Suppressor macrophage treated with lipopolysaccharide for 4 hours (primary cell): ENCODE measurements at places on chromosomes 3 and 15.

DNA sequence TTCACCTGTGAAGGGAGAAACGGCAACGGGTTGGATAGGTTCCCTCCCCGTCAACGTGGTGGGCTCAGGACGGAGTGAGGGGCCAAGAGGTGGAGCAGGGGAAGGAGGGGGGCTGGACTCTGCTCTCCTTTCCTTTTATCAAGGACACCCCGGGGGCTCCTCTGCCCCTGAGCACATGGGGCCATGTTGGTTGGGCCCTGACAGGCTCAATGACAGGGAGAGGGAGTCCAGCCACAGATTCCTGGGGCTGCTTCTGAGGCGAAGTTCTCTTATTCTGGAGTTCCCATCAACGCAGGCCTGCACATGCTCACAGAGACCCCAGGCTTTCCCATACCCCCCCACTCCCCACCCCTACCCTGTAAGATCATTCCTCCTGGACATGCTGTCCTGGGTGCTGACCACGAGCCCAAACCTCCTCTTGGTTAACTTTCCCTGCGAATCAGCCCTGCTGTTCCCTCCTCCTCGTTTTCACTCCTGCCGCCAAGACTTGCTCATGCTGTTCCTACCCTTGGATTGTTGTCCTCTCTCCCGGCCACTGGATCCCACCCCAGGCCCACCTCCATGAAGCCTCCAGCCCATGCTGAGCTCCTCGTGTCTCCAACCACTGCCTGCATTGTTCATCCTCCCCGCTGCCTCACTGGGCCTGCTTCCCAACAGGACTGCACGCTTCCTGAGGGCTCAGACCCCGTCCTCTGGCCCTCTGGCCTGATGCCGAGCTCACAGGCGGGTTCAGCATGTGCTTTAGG is 61.2 kb downstream of the SENP2 start:
- DNase-seq: no peak

GRCh38 chr15:36468746-36469145 is 110.7 kb upstream of the CDIN1 start:
- no peak for DNase-seq

GRCh38 chr3:71294919-71295318 is 288.6 kb downstream of the FOXP1 start:
- DNase-seq: no peak

GRCh38 chr15:84588053-84588874 is 12.5 kb upstream of the ZSCAN2 start:
- DNase-seq: peak; percentile 90

- DNase-seq: no peak
Measured at GRCh38 chr3:177190756-177191681, 6.3 kb downstream of the TBL1XR1 start.

- no peak for DNase-seq
Measured at GRCh38 chr3:126955004-126955790, 27.7 kb upstream of the PLXNA1 start.

DNA sequence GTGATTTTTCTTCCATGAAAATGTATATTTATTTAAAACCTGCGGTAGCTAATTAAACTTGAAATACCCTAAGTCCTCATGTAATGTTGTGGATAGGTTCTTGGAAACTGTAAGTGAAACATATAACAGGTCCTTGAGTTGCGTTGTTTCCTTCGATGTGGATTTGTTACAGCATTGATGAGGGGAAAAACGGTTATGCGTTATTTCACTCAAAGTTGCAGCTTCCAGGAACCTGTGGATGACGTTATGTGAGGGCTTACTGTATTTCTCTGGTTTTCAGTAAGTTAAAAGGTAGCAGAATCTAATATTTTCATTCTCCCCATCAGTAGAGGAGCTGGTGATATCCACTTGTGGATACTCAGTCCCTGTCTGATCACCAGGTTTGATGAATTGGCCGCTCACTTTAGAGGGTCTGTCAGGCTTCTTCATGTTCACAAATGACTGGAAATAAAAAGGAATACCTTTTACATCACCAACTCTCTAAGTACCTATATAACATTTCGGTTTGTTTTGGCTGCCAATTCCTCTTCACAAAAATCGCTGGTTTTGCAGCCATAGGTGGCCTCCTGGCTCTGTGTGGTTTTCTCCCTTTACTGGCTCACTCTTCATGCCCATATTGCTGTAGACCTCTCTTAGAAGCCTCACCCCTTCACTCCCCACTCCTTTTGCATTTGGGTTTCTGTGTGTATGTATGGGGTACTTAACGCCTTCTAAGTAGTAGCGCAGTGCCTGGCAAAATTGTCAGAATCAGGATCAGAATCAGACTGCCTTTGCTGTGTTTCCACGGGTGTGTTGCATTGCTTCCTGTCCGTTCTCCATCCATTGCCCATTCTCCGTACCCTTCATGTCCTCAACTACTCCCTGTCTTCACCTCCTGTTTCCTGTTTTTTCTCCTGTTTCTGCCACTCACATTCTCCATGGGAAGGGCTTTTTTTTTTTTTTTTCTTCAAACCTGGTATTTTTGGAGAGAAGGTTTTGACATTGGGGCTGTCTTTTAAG is 112.6 kb downstream of the FNDC3B start:
- no peak for DNase-seq

GRCh38 chr3:18499301-18499700 is 74.2 kb upstream of the SATB1 start:
- DNase-seq: peak; percentile 30

DNA sequence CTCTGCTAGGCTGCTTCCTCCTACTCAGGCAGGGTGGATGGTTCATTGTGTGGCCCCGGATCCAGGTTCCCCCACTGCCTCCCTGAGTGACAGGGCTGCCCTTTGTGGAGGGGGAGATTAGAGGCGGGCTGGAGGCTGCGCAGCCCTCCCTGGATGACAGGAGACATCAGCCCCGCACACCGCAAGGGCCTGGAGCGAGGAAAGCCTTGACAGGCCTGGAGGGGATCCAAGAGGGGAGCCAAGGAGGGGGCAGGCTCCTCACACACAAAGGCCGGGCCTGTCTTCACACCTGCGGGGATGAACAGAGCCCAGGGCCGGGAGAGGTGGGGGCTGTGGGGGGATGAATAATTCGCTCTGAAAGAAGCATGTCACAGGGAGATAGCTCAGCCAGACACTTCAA is 72.9 kb downstream of the RPN1 start:
- DNase-seq: no peak

DNA sequence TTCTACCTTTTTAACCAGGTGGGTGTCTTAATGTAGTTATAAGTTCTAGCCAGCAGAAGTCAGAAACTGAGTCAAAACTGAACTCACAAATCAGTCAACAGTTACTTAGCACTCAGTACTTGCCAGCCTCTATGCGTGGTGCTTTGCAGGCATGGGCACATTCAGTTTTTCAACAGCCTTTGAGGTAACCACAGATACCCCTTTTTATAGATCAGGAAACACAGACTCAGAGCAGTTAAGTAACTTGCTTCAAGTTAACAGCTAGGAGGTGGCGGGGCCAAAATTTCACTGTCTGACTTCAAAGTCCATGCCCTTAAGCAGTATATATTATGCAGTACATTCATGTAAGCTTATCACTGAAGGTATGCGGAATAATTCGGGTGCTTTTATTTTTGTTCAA is 139.4 kb downstream of the FHIT start:
- no peak for DNase-seq

DNA sequence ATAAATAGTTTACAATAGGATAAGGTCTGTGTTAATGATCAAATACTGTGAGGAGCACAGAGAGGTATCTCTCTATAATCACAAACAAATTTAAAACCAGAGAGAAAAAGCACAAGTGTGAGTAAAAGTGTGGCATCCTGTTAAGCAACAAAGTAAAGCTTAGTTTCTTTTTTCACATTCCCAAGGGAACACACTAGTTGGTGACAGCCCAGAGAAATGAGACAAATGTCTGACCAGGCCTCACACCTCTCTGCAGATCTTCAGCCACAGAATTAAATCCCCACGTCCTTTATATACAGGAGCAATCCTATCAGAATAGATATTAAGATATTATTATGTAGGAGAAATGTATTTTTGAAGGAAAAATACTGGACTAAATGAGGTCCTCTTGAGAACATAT is 2.7 kb downstream of the FBN1 start:
- no peak for DNase-seq

DNA sequence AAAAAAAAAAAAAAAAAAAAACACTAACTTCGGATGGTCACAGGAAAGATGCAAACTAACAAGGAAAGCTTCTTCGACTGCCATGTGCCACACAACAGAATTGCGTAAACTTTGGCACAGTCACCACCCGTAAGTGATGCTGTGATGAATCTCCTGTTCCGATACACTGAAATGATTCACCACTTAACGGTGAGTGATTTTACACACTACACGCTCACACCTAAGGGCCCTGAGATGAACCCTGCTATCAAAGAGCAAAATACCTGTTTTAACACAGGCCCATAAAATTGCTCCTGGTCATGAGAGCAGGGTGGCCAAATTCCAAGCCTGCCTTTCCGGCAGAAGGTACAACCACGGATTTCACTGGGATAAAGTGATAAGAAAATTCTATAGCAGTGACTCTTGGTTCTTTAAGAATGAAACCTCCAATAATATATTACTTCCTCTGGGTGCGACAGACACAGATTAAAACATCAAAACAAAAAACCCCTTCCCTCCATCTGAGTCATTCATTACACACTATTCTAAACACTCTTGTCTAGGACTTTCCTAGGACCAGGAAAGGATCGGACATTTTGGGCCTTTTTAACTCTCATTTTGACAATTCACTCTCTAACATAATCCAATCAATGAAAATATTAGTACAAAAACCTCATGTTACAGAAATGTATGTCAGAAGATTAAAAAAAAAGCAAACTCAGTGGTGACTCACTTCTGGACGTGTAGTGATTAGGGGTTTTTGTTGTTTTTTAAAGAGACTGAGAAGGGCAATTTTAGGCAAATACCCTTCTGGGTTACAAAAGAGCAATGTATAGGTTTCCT is 28.3 kb downstream of the LRIG1 start:
- DNase-seq: peak; percentile 72

DNA sequence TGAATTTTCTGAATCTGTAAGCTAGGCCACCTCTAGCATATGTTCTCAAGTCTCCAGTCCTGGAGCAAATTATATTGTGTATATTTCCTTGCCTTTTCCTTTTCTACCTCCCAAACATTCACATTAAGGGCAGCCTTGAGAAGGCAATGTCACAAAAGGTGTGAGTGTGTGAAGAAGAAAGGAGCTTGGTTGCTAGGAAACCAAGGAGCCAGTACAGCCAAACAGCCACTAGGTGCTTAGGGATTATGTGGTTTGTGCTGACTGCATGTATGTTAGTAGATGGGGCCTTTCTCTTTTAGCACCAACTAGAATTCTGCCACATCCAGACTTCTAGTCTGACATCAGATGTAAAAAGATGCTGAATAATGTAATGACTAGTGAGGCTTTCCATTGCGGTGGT is 118.8 kb upstream of the DAZL start:
- DNase-seq: no peak

- DNase-seq: no peak
Measured at GRCh38 chr3:71688121-71688520, 37.1 kb downstream of the EIF4E3 start.

DNA sequence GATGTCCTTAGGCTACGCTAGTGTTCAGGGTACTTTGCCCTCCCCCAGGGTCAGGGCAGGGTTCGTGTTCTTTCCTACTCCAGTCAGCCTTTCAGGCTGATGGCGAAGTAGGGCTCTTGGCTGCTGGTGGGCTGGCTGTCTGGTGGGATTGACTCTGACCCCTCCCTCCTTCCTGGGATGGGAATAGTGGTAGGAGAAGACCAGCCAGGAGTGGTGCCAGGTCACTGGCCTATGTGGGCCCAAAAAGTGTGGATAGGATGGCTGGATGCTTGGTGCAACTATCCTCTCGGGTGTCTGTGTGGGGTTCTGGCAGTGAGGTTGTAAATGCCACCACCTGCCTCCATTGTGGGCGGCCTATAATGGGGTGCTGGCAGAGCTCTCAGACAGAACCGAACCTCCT is 20.4 kb upstream of the EXOG start:
- DNase-seq: no peak

DNA sequence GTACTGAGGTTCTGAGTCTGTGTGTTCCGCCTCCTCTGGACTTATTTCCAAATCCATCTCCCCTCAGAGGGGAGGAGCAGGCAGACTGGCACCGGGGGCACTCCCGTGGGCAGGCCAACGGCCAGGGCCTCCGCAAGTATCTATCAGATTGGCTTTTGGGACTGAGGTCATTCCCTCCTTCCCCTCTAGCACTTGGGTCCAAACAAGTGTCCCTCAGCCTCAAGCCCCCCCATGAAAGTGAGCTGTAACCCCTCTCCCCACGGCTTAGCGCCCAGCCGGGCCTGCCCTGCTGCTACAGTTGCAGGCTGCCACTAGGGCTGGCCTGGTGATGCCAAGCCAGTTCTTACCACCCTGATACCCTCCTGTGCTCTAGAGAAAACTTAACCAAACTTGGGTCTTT is 17.4 kb downstream of the ITGA11 start:
- DNase-seq: no peak

- DNase-seq: peak; percentile 84
Measured at GRCh38 chr15:40338041-40338657, 2.6 kb downstream of the CCDC9B start.

DNA sequence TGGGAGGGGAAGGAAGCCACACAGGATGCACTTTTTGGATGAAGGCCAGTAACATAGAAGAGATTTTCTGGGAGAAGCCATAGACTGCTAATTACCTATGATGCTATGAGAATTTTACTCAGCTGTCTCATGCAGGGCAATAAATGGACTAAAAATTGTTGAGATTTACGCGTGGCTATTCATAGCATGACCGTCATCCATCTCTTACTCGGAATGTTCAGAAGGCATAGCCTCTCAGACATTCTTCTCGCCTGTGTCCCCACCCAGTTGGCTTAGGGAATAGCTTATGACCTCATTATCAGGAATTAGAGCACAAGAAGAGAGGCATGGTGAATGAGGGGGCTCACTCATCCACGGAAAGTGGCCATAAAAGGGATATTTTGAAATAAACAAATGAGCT is 107.9 kb upstream of the ATP10A start:
- no peak for DNase-seq

DNA sequence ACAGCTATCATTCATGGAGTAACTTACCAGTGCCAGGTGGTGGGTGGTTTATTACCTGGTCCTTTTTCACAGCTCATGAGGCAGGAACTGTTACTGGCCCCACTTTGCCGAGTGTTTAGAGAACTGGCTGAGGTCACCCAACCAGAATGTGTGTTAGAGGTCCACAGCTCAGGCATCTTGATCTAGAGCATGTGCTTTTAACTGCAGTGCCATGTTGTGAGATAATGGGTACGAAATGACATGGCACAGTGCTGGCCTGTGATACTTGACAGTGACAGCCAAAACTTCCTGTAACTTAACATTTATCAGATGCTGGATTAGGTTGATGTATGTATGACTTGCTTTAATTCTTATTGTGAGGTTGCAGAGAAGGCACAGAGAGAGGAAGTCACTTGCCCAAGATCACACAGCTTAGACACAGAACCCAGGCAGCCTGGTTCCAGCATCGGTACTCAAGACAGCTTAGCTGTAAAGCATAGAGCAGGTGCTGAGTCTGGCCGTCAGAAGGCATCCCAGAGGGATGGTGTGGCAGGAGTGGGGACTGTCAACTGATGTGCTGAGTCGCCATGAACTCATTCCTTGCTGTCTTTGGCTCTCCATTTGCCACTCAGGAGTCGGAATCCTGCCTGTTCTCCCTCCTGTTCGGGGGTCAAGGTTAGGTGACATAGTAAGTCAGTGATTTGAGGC is 9.6 kb downstream of the MCM2 start:
- DNase-seq: no peak

GRCh38 chr15:60933900-60934885 is 294.9 kb downstream of the RORA start:
- DNase-seq: no peak
